ENCODE measurements at places on chromosomes 16 and 17.

- DNase-seq: no peak
Observed at GRCh38 chr16:77596261-77596660, 126.1 kb upstream of the NUDT7 start.

- DNase-seq: no peak
Observed at GRCh38 chr17:56449176-56449575, 144.3 kb upstream of the NOG start.

- no peak for DNase-seq
Observed at GRCh38 chr17:37043201-37043600, 94.4 kb downstream of the AATF start.

- peak; percentile 60 for DNase-seq
Observed at GRCh38 chr16:48559462-48560211, 50.3 kb downstream of the N4BP1 start.

GRCh38 chr17:13421581-13422130 lies 180.1 kb downstream of the HS3ST3A1 start:
- DNase-seq: no peak

DNA sequence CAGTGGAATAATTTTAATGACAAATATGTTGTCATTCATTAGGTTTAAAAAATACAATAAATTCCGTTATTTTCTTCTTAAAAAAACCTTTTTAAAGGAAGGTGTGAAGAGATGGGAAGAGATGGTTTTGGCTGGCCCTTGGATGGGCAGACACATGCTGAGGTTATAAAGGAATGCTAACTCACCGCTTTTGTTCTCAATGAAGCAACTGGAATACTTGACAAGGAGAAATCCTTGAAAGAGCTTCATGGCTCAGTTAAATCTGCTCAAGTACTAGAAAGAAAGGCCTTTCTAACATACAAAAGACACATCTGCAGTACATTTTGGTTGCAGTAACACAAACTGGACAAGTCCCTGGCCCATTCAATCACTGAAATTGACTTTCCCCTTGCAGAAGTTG lies 158.3 kb upstream of the KCNJ16 start:
- no peak for DNase-seq

- no peak for DNase-seq
Observed at GRCh38 chr17:39092692-39093230, 58.7 kb downstream of the PLXDC1 start.

GRCh38 chr16:11256661-11257130 lies 692 bp upstream of the SOCS1 start:
- no peak for DNase-seq

DNA sequence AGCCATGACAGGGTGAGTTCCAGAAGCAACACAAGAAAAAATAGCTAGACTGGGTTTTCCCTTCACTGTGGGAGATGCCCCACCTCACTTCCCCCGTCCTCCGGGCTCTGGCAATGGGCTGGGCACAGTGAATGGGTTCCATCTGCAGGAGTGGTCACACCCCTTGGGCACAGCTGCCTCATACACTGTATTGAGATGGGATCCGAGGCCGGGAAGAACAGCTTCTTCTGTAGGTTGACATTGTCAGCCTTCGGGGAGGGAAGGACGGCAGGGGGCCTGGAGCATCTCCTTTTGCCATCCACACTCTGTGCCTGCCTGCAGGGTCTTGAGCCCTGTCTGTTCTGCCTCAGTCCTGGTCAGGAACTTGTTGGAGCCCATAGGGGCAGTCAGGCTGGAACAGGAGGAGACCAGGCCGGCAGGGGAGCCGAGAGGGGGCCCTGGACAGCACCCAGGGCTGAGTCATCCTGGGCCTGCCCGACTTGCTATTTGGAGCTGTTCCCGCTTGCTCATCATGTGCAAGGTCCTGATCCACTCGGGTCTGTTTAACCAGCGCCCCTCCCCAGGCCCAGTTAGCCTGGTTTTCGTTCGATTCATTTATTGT lies 286.7 kb downstream of the SEC14L1 start:
- DNase-seq: no peak

DNA sequence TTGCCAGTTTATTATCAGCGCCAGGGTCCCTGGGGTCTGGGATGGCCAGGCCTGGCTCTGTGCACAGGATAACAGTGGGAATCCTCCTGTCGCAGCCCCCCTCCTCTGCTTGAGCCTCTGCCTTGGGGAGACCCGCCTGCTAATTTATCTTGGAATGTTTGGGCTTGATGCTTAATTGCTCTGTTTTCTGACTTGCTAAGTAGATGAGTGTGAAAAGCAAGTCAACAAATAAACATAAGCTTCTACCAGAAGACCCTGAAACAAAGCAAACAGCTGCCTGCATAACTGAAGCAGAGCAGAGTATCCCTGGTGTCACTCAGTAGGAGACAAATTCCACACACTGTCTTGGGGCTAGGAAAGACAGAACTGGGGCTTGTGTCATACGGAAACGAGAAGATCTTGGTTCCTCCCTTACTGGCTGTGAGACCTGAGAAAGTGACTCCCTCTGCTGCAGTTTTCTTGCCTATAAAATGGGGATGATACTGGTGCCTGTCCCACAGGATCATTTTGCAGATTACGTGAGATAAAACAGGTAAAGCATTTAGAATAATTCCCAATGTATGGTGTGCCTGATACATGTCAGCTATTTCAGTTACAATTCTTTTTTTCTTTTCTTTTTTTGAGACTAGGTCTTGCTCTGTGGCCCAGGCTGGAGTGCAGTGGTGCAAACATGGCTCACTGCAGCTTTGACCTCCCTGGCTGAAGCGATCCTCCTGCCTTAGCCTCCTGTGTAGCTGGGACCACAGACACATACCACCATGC lies 44.8 kb upstream of the IRX3 start:
- no peak for DNase-seq

DNA sequence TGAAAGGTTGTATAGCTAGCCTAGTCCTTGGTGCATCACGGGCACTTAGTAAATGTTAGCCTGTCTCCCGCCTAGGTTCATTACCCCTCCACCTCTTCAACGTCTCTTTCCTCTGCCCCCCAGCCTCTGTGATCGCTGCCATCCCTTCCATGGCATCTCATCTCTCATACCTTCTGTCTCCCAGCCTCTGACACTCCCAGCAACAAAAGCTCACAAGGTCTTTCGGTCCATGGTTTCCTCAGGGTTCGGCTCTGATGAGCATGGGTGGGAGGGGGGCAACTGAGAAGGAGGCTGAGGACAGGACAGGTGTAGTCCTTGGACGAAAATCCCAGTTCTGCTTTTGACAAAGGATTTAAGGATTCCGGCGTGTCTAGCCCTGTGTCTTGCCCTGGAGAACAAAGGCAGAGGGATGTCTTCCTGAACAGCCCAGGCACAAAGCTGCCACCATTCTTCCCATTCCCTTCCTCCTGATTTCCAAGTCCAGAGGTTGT lies 16.7 kb downstream of the CCR7 start:
- no peak for DNase-seq

DNA sequence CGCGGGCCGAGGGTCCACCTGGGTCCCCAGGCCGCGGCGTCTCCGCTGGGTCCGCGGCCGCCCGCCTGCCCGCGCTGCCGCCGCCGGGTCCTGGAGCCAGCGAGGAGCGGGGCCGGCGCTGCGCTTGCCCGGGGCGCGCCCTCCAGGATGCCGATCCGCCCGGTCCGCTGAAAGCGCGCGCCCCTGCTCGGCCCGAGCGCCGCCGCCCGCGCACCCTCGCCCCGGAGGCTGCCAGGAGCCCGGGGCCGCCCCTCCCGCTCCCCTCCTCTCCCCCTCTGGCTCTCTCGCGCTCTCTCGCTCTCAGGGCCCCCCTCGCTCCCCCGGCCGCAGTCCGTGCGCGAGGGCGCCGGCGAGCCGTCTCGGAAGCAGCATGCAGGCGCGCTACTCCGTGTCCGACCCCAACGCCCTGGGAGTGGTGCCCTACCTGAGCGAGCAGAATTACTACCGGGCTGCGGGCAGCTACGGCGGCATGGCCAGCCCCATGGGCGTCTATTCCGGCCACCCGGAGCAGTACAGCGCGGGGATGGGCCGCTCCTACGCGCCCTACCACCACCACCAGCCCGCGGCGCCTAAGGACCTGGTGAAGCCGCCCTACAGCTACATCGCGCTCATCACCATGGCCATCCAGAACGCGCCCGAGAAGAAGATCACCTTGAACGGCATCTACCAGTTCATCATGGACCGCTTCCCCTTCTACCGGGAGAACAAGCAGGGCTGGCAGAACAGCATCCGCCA lies 504 bp downstream of the FOXC2 start:
- DNase-seq: no peak

GRCh38 chr17:29949696-29950095 lies 8.3 kb downstream of the EFCAB5 start:
- DNase-seq: peak; percentile 100

DNA sequence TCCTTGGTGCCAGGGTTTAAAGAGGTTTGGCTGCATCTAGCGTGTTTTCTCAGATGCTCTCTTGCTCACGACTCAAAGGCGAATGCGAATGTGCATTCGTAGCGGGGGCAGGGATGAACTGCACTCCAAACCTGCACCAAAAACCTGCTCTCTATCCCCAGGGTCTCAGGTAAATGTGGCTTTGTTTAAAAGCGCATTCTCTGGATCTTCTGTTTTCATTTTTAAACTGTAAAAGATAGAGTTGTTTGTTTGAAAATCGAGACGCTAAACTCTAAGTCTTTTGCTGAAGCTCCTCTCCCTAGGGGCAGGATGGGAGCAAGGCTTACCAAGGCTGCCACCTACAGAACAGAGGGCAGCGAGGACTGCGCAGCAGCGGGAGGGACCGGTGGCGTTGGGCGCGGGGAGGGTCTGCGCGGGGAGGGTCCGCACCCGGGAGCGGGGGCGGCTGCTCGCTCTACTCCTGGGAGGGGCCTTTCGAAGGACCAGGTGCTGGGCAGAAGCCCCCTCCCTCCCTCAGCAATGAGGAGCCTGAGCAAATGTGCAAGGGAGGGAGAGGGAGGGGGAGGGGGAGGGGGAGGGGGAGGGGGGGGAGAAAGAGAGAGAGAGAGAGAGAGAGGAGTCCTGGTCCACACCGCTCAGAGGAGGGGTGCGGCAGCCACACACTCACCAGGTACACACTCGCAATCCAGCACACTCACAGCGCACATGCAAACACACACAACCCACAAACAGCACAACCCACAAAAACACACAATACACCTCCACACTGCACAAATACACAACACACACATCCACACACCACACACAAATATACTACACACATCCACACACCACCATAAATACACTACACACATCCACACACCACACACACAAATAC lies 142.8 kb downstream of the GRIN2A start:
- peak; percentile 75 for DNase-seq

DNA sequence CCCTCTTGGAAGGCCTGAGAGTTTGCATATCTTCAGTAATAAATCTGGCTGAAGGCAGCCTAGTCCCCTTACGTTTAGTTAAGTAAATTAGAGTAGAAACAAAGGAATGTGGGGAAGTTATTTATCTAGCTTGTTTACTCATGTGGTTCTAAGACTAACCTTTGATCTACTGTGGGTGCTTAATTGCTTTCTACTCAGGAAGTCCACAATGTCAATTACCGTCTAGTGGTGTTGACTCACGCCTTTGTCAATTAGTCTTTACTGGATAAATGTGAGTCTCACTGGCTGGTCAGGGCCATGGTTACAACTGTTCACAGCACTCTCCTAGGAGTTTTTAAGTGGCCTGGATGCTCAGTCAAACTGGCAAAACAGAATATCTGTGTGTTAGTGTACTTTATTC lies 2338.4 kb downstream of the TP53TG3F start:
- DNase-seq: no peak

DNA sequence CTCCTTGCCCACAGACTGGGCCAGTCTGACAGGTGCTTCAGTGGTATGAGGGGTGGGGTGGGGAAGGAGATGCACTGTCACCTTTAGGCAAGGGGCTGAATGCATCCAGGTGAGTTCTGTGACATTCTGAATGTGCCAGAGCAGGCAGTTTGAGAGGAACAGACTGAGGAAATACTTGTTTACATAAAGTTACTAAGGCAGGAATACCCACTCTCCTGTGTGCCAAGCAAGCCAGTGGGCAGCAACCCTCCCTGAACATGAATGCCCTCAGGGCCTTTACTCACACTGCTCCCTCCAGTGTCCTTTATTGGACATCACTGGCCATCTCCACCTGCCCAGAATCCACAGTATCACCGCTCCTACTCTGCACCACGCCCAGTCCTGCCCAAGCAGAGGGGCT lies 33.1 kb upstream of the ULK2 start:
- DNase-seq: no peak

- DNase-seq: peak; percentile 85
Observed at GRCh38 chr16:57503366-57503765, 17.1 kb upstream of the DOK4 start.

DNA sequence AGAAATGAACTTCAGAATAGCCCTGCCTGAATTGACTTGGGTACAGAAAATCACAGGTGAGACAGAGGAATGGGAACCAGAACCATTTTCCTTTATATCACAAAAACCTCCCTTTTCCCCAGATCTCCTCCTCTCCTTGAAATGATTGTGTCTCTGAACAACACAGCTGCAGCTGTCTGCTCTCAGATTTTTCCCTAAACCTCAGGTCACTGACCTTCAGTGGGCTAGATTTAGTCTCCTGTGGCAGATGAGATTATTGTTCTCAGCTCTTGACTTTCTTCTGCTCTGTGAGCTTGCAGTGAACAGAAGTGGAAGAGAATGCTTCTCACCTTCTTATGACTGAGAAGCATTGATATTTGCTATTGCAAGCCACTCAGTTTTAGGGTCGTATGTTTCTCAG lies 92.3 kb upstream of the FAM20A start:
- DNase-seq: no peak

DNA sequence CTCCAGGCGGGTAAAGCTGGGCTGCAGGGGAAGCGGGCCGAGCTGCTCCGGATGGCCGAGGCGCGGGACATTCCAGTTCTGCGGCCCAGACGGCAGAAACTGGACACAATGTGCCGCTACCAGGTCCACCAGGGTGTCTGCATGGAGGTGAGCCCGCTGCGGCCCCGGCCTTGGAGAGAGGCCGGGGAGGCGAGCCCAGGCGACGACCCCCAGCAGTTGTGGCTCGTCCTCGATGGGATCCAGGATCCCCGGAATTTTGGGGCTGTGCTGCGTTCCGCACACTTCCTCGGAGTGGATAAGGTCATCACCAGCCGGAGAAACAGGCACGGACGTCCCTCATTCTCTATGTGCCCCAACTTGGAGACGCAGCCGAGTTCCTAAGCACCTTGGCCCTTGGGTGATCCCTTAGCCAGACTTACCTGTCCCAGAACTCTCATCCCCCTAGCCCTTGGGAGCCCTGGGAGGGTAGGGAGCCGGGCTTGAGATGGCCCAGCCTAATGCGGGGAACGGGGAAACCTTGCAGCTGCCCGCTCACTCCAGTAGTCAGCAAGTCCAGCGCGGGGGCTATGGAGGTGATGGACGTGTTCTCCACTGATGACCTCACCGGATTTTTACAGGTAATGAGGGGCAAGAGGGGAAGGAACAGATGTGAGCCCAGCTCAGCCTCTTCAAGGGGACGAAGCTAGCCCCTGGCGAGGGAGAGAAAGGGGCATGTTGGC lies 806 bp downstream of the MRM1 start:
- peak; percentile 47 for DNase-seq

- peak; percentile 48 for DNase-seq
Observed at GRCh38 chr17:41579484-41580243, 7.0 kb downstream of the KRT14 start.
